ENCODE measurements at places on chromosomes 5 and 9.

DNA sequence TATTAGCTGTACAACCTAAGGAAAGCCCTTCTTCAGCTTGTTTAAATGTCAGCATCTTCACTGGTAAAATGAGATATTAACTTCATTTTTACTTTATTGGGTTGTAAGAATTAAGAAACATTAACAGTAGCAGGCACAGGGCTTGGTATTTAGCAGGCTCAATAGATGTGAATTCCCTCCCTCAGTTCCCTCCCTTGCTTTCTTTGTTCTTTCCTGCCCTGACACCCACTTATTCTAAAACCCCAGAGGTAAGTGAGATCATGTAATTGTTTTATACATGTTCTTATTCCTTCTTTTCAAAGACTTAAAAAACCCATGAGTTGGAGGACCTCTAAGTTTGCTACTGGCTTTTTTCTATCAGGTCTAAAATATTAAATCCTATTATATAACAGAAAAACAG, 73.3 kb upstream of the IFNK start:
- DNase-seq = no peak

DNA sequence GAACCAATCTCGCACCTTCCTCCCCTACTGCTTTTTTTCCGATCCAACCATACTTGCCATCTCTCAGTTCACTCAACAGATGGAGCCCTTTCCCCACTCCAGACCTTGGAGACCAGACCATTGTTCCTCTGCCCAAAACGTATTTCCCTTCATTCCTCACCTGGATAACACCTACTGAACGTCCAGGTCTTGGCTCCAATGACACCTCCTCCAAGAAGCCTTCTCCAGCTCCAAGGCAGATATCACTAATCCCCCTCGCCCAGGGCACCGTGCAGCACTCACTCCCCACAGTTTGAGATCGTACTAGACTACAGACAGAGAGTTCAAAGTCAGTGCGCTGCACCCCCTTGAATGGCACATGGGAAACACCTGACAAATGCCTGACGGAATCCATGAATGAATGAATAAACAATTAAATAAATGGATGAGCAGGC, 47.1 kb upstream of the AKNA start:
- DNase-seq = no peak

DNA sequence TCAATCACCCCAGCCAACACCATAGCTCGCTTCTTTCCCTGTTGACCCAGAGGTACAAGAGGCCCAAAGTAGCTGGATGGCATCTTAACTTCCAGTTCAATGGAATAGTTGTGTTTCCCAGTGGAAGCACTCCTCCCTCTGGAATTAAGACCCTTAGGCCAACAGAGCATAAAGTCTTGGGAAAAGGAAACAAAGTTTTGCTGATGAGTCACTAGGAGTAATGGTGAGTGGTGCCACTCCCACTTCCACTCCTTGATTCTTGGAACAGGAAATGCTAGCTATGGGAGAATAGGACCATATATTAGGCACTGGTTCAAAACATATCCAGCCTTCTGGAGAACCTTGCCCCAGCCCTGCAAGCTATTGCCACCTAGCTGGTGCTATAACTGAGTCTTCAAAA, 44.7 kb upstream of the LMX1B start:
- DNase-seq = no peak

DNA sequence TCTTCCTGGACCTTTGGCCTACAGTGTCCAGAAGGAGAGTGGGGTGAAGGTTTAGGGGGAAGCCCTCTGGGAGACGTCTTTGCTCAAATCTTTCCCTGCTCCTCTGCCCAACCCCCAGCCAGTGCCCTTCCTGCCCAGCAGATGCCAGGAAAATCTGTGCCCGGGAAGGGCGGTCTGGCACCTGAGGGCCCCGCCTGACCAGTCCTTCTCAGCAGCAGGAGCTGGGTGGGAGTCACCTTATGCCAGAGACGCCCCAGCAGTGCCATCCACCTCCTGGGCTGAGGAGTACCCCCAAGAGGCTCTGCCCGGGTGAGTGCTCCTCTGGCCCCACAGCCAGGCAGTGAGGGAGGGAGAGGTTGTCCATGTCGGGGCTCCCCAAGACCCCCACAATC, 14.9 kb upstream of the CERCAM start:
- DNase-seq = no peak

- DNase-seq = no peak
Measured at GRCh38 chr9:114884787-114885452, 45.5 kb downstream of the TNFSF8 start.

DNA sequence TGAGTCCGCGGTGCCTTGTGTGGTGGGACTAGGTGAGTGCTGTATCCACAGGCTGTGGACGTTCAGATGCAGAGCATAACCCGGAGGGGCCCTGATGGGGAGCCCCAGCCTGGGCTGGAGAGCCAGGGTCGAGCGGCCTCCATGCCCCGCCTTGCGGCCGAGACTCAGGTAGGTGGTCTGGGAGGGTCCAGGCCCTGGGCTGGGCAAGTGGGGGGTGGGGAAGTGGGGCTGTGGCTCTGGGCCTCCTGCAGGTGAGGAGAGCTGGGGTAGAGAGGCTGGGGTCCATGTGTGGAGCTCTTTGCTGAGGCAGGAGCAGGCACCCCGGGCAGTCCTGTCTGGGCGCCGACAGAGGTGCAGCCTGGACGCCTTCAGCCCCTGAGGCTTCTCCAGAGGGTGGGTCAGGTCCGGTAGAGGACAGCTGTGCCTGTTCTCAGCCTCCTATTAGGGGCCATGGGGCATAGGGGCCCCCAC, 241.1 kb downstream of the CACNA1B start:
- no peak for DNase-seq

DNA sequence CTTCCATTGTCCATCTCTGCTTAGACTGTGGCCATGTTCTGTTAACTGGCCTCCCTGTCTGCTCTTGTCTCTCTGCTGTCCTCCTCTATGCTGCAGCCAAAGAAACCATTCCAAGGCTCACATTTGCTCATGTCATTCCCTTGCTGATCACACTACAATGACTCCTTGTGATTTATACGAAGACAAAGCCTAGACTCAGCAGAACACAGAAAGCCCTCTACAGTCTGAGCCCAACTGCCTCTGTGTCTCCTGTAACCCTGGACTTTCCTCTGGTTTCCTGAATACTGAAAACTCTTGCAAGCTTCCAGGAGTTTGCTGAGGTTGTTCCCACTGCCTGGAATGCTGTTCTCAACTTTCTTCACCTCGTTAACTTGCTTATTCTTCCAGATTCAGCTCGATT, 191.8 kb downstream of the TMEM38B start:
- no peak for DNase-seq

- DNase-seq = no peak
Measured at GRCh38 chr5:54985301-54986268, at the start of gene ESM1. TSS of gene ESM1 (minus strand) at chr5:54985593. CDS start at chr5:54985517, 76 bp downstream.

GRCh38 chr5:91156242-91156641, 226.9 kb downstream of the ARRDC3 start:
- no peak for DNase-seq

DNA sequence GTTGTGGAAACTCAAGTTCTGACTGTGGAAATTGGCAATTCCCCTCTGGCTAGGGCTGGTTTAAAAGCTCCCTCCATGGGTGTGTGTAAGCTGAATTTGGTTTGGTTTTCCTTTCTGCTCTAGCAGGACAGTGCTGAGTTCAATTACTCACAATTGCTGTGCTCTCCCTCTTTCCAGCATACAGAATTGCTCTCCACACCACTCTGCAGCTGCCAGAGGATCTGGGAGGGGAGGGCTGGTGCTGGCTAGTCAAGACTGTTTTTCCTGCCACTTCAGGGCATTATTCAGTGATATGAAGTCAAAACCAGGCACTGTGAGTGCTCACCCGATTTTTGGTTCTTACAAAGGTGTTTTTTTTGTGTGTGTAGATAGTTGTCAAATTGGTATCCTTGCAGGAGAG, 336.9 kb upstream of the SLC24A2 start:
- DNase-seq = no peak

GRCh38 chr5:39202597-39203274, 16.6 kb downstream of the FYB1 start:
- DNase-seq = no peak

DNA sequence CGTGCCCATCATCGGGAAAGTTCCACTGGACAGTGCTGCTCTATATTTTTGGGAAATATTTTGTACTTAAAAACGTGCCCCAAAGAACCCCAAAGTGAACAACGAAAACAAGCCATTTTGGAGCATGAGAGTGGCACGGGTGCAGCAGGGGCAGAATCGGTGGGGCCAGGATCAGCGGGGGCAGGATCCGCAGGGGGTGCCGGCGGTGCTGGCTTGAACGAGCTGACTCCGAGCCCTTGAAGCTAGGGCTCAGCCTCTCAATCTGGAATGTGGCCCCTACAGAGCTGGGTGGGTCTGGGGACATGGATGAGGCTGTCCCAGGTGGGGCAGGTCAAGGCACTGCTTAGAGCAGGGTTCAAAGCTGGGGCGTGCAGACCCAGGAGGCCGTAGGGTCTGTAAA, 104.7 kb upstream of the COL5A1 start:
- no peak for DNase-seq

DNA sequence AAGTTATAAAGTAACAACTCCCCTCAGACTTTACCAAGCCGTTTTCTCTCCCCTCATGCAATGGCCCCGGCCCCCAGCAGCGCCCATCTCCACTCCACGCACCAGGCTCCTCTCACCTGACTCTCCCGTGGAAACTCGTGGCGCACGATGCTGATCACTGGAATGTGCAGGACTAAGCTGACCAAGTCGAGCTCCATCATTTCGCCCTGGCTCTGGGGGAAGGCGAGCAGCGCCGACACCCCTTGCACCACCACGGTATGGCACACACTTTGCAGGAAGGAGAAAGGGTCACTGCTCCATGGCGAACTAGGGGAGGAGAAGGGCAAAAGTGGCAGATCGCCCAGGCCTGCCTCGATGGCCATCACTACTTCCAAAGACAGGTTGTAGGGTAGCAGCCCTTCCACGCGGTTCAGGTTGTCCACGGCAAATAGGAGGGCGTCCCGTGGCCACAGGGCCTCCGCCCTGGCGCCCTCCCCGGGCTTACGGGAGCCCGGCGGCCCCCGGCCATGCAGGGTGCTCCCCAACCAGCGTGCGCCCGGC, 1.2 kb downstream of the GRIN3A start:
- no peak for DNase-seq

DNA sequence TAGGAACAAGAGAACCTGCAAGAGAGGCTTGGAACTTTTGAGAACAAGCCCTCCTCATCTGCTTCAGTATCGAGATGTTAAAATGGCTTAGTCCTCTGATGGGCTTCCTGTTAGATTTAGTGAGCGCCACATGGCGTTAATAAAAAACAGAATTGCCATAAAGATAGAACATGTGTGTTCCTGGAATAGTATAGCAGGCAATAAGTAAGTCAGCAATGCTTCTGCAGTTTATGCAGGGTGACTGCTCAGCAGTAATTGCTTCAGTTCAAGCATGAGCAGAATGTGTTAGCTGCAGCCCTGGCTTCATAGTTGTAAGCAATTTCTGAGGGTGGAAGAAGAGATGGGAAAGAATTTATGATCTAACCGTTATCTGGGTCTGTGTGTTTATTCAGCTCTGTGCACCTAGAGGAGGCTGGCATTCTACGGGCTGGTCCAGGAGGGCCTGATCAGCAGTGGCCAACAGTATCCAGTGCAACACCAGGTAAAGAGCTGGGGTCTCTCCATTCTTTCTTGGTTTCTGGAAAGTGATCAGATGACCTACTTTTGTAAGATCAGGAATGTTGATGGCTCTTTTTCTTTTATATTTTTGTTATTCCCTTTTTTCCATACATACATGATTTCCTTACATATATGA, 15.9 kb downstream of the PCDHAC2 start:
- no peak for DNase-seq

- no peak for DNase-seq
Measured at GRCh38 chr9:137694962-137695875, 76.4 kb downstream of the EHMT1 start.

DNA sequence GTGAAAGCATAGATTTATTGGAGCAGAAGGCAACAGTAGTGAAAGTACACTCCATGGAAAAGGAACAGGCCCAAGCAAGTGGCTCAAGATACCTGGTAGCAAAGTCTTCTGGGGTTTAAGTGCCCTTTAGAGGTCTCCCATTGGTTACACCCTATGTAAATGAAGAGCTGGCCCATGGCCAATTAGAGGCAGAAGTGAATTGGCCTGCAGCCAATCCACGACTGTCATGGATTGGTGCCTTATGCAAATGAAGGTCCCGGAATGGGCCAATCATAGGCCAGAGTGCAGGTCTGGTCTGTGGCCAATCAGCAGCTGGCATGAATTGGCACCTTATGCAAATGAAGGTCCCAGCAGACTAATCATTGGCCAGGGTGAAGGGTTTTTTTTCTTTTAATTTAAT, 64.2 kb upstream of the PCSK5 start:
- no peak for DNase-seq

DNA sequence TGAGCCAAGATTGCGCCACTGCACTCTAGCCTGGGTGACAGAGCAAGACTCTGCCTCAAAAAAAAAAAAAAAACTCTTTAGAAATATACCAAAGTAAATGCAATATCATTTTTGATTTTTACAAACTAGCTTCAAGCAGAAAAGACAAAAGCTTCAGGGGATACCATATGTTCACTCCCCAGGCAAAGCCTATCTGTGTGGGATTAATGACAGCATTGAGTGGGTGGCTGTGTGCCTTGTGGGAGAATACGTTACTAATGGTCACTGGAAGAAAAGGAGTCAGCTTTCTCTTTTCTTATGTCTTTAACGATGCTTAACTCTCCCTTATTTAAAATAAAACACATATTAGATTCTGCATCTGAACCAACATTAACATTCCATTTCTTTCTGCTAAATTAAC, 1.9 kb downstream of the PCA3 start:
- no peak for DNase-seq

DNA sequence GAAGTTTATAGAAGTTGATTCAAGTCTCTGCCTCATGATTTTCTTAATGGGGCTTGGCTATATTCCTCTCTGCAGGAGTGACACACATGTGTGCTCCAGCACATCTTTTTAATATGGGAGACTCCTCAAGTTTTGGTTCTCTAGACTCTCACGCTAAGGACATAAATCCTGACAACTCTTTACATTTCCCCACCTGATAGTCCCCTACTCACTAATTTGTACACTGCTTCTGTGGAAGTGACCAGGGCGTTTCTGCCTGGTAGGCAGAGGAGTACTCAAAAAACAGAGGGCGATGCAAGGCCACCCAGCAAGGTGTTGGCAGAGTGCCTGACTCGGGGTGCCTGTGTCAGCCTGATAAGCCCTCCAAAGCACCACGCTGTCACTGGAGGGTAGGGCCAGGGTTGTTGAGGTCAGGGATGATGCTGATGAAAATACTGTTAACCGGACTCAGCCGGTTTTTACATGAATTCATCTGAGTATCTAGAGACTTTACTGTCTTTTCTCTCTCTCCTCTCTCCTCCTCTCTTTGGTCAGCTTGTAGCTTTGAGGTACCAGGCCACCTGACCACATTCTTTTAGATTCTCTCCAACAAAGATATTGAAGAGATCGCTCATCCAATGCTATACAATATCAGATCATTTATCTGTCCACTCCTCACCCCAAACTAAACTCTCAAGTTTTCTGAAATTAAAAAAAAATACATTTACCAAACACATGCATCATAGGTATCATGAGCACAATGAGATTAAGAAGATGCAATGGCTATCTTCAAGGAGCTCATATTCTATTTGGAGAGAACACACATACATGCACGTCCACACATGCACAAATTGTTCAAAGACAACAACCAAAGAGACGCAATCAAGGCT, 205.2 kb downstream of the PIK3R1 start:
- DNase-seq = no peak

- DNase-seq = no peak
Measured at GRCh38 chr9:27196383-27196782, 87.4 kb downstream of the TEK start.

All from stimulated activated CD8-positive, alpha-beta memory T cell treated with anti-CD3 and anti-CD28 coated beads, Interleukin-15, amount 100 ng/mL, for 1 hour (primary cell).